ENCODE measurements at places on chromosomes 1 and 21.

DNA sequence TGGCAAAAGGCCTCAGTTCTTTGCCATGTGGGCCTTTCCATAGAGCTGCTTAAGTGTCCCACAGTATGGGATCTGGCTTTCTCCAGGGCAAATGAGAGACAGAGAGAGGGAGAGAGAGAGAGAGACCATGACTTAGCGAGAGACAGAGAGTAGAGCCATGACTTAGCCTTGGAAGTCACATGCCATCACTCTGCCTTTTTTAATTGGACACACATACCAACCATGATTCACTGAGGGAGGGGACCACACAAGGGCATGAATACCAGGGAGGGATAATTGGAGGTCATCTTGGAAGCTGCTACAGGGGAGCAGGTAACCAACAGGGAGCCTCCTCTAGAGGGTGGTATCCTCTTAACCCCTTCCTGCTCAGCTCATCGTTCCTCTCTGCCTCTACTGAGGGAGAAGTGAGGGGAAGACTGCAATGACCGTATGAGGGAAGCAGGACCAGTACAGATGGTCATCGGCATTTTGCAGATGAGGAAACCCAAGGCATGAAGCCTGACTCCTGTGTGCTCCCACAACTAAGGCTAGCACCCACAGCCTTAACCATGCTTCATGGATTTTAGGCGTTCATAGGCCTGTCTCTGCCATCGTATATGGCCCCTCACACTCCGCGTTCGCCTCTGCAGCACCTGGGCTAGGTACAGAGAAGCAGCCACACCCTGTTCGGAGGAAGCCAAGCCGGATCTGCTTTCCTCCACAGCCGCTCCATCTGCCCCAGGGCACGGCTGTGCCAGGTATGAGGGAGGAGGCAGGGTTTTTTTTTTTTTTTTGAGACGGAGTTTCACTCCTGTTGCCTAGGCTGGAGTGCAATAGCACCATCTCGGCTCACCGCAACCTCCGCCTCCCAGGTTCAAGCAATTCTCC is 38.6 kb downstream of the MEF2D start:
- DNase-seq, result no peak

- DNase-seq, result no peak
Observed at GRCh38 chr1:223323491-223324484, 40.2 kb downstream of the SUSD4 start.

DNA sequence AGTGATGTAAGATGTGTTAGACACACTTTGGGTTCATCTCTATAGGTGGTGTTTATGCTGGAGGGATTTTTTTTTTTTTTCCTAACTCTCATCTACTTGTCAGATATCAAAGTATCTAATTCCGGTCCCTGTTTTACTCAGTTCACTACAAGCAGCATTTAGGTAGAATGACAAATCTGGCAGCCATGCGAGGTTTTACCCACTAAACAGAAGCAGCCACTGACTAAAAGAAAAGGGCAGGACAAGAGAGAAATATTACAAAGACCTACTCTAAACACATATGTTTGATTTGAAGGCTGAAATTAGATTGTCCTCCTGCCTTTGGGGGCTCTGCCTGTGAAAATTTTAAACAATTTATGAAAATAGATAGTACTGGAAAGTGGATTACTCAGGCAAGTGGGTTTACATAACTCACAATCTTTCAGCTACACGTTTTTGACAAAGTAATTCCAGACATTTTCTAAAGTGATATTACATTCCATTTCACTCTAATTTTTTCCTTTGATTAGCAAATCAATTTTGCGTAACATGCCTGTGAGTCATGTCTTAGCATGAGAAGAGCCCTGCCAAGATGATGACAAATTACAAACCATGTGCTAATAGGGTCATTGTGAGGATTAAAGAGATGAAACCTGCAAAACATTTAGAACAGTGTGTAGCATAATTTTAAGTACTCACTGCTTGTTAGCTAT is 172.6 kb downstream of the PLA2G4A start:
- no peak for DNase-seq

DNA sequence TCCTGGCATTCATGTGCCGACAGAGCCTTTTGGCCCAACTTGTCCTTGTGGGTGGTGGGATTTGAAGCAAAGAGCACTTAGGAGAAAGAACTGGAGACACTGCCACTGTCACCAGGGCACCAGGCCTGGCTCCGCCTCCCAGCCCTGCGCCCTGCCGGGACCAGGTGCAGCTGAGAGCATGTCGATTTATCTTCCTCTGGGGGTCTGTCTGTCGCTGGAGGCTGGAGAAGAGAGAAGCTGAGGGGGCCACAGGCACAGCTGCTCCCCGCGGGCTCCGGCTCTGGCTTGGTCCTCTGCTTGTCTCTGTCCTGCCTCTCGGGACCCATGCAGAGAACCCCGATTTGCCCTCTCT is 28.2 kb downstream of the PCNT start:
- no peak for DNase-seq

- DNase-seq, result no peak
Observed at GRCh38 chr1:165628147-165628822, 2.7 kb upstream of the MGST3 start.

Data from NCI-H1930 (cell line).